Left renal cortex interstitium (tissue), 4 donors: ENCODE measurements at places on chromosomes 1 and 21. TPM values are rescaled to one million over a fixed set of nuclear protein-coding genes. Genes with fewer than 3 reads are reported as not detected.

Gene IL22RA1
- polyA plus RNA-seq: 2.8 TPM

Gene BMP8A
- 0.88 TPM for polyA plus RNA-seq

Gene CRNN
- polyA plus RNA-seq: not detected

Gene ARHGAP30
- 1.8 TPM for polyA plus RNA-seq

Gene PPT1
- polyA plus RNA-seq: 90.4 TPM

Gene ALDH4A1
- polyA plus RNA-seq: 75.0 TPM

Gene KCNK1
- polyA plus RNA-seq: 6.7 TPM

Gene HTR6
- 0.97 TPM for polyA plus RNA-seq

Gene OR14A2
- not detected for polyA plus RNA-seq

Gene CNN3
- 301 TPM for polyA plus RNA-seq

Gene CREB3L4
- polyA plus RNA-seq: 43.9 TPM

Gene KLHL21
- 16.6 TPM for polyA plus RNA-seq

Gene SERINC2
- polyA plus RNA-seq: 57.1 TPM

Gene CLEC20A
- polyA plus RNA-seq: 0.30 TPM

Gene OR2M5
- not detected for polyA plus RNA-seq

Gene HES2
- polyA plus RNA-seq: 0.23 TPM

Gene IPO13
- polyA plus RNA-seq: 44.3 TPM

Gene PRR9
- not detected for polyA plus RNA-seq

Gene PLEKHM2
- polyA plus RNA-seq: 42.3 TPM

Gene TEDDM1
- 0.07 TPM for polyA plus RNA-seq

Gene ZNHIT6
- 27.5 TPM for polyA plus RNA-seq

Gene GJB5
- polyA plus RNA-seq: 0.22 TPM

Gene TMEM200B
- 15.2 TPM for polyA plus RNA-seq

Gene FAM167B
- 10.5 TPM for polyA plus RNA-seq

Gene MEX3A
- polyA plus RNA-seq: 51.2 TPM

Gene SAMSN1
- 6.7 TPM for polyA plus RNA-seq

Gene KCNN3
- polyA plus RNA-seq: 2.5 TPM

Gene NTNG1
- polyA plus RNA-seq: 29.1 TPM

Gene DDR2
- 25.2 TPM for polyA plus RNA-seq

Gene GSTM5
- polyA plus RNA-seq: 39.6 TPM

Gene VHLL
- polyA plus RNA-seq: not detected
